Fibroblast of lung (primary cell): ENCODE measurements at places on chromosomes 6 and 20. TPM values are rescaled to one million over a fixed set of nuclear protein-coding genes. Genes with fewer than 3 reads are reported as not detected.

GRCh38 chr6:119764927-119765681 is 415.5 kb upstream of the MAN1A1 start:
- DNase-seq = no peak
- H3K36me3 ChIP-seq = no peaks in the 10 kb centered on the region
- no peaks in the 10 kb centered on the region for H3K4me1 ChIP-seq

- no peaks in the 10 kb centered on the region for H3K27me3 ChIP-seq
- no peak overlapping the region for H3K27ac ChIP-seq
- no peaks in the 10 kb centered on the region for H3K36me3 ChIP-seq
- no peaks in the 10 kb centered on the region for H3K4me1 ChIP-seq
- H3K4me3 ChIP-seq = no peak overlapping the region
- peak; percentile 53 for DNase-seq
Observed at GRCh38 chr20:32877507-32877906, 18.8 kb downstream of the EFCAB8 start.

Gene LGSN
- under 0.01 TPM in 1 of 2 replicates, not detected in the other for total RNA-seq

Gene ABHD16B
- not detected in 2 replicates for total RNA-seq

Gene ENPP4
- total RNA-seq = 3.6 and 4.0 TPM in 2 replicates

Gene SLC22A7
- total RNA-seq = not detected in 2 replicates
